ENCODE measurements at places on chromosomes 4 and X.

GRCh38 chr4:63620271-63620670 lies 789.0 kb downstream of the TECRL start:
- no peaks in the 10 kb centered on the region for H3K27me3 ChIP-seq
- no peak overlapping the region for H3K4me3 ChIP-seq
- H3K4me1 ChIP-seq: no peaks in the 10 kb centered on the region
- no peaks in the 10 kb centered on the region for H3K36me3 ChIP-seq
- DNase-seq: no peak
- H3K27ac ChIP-seq: no peak overlapping the region

- peak within 1 kb of the TSS; percentile 87 for H3K27ac ChIP-seq
- no peaks in the 10 kb centered on the region for H3K27me3 ChIP-seq
- peak within 1 kb of the TSS; percentile 57 for H3K4me3 ChIP-seq
- DNase-seq: peak; percentile 95
- no peaks in the 10 kb centered on the region for H3K4me1 ChIP-seq
These were observed at the start of gene ZBTB33 for GRCh38 chrX:120250522-120251271. Gene ZBTB33, plus strand, starts transcription at chrX:120250812. Its CDS starts 2,604 bp downstream, at chrX:120253416.

- peaks cover 20% of the 10 kb centered on the region for H3K4me1 ChIP-seq
- no peak overlapping the region for H3K4me3 ChIP-seq
- no peaks in the 10 kb centered on the region for H3K36me3 ChIP-seq
- H3K27ac ChIP-seq: peak overlapping the region; percentile 77
- no peak for DNase-seq
These were observed 7.0 kb downstream of the RTL5 start for GRCh38 chrX:72124540-72125201.

DNA sequence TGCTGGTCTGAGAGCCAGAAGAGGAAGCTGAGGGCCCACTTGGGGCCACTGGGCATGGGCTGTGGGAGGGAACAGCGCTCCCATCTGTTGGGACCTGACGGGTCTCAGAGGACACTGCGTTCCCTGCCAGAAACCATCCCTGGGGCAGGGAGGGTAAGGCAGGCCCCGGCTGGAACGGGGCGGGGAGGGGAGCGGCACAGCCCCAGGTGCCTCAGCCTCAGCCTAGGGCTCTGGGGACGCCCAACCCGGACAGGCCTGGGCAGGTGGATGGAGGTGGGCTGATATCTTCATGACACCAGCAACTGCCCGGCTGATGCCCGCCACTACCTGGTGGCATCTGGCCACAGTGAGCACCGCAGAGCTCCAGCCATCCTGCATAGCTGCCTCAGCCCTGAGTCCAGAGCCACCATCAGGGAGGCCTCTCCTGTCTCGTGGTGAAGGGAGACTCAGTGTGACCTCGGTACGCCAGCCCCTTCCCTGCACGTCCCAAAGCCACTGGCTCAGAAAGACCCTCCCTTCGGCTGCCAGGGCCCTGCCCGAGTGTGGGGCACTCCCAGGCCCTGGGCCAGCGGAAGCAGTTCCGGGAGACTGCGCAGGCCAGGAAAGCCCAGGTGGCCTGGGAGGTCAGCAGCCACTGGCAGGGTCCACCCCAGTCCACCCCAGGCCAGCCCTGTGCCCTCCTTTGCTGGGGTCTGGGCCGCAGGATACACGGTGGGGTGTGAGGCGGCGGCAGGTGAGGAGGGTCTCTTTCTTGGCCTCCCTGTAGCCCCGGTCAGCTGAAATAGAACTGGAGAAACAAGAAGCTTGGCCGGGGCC lies 34.6 kb upstream of the FGFR3 start:
- H3K4me1 ChIP-seq: peaks cover 2% of the 10 kb centered on the region
- no peaks in the 10 kb centered on the region for H3K27me3 ChIP-seq
- no peak overlapping the region for H3K27ac ChIP-seq

DNA sequence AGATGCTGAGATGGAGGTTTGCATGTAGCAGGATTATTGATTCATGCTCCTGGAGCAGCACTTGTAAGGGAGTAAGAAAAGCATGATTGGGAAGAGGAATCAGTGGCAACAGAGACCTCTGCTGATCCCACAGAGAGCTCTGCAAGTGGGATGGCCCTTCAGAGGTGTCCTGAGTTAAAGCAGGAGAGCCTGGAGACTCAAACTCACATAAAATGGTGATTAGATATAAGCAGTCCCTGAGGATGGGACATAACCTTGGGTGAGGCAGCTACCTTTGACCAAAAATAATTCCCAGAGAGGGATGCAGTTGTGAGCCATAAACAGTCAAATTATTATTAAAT lies 25.4 kb upstream of the BMPR1B start:
- no peak for DNase-seq
- H3K36me3 ChIP-seq: no peaks in the 10 kb centered on the region
- H3K27me3 ChIP-seq: no peaks in the 10 kb centered on the region

DNA sequence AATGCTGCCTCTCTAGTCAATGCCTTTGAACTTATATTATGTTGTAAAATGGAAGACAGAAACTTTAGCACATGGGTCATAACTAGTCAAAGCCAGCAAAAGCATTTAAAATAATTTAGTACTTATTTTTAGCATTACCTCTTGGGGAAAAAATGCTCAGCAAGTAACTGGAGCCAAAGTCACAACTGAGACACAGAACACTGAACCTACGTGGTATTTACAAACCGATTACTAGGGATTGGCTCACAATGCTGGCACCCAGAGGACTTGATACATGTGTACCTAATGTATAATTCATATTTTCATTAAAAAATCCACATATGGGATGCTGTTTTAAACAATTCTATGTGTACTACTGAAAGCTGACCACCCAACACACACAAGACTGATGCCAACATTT lies 38.4 kb downstream of the PHKA2 start:
- no peak for DNase-seq
- no peaks in the 10 kb centered on the region for H3K36me3 ChIP-seq
- peaks cover 4% of the 10 kb centered on the region for H3K4me1 ChIP-seq
- no peaks in the 10 kb centered on the region for H3K27me3 ChIP-seq
- H3K4me3 ChIP-seq: no peak overlapping the region

DNA sequence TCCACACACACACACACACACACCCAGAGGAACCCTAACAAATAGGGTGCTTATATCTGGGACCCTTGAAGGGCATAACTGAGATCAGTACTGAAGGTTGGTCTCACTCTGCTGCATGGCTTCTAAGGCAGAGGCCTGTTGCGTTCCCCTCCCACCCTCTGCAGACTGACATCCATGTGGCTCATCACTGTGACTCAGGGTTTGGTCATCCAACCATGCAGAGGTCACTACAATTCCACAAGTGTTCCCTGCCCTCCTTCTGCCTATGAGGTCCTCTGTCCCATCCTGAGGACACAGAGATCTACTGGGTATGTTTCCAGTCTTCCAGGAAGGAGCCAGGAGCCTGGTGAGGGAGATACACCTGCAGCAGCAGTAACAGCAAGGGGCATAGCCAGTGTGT lies 55.8 kb downstream of the XAGE2 start:
- no peaks in the 10 kb centered on the region for H3K4me1 ChIP-seq
- no peaks in the 10 kb centered on the region for H3K27me3 ChIP-seq
- no peak overlapping the region for H3K27ac ChIP-seq
- DNase-seq: no peak
- H3K4me3 ChIP-seq: no peak overlapping the region

- no peaks in the 10 kb centered on the region for H3K27me3 ChIP-seq
- no peak for DNase-seq
- H3K36me3 ChIP-seq: no peaks in the 10 kb centered on the region
These were observed 1.4 kb downstream of the TMA16 start for GRCh38 chr4:163495900-163496299.

DNA sequence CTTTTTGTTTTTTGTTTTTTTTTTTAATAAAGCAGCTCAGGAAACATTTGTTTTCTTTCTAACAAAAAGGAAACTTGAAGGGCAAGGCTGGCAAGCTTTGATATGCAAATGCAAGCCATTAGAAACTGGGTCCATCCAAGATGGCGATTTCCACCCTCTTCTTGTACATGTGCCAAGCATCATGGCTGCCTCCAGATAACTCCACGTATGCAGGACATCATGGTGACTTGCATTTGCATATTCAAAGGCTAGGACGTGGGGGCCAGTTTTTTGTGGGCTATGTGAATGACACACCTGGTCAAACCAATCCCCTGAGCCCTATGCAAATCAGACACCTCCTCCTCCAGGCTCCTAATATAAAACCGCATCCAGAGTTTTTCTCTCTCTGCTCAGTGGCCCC lies 692.6 kb downstream of the FAM133A start:
- no peaks in the 10 kb centered on the region for H3K4me1 ChIP-seq
- no peaks in the 10 kb centered on the region for H3K27me3 ChIP-seq
- no peaks in the 10 kb centered on the region for H3K36me3 ChIP-seq

Measured in ascending aorta (tissue), 2 donors.